Activated T-helper 1 cell treated with anti-CD3 and anti-CD28 coated beads, Interleukin-2, amount 50 U/mL, for 16 hours (primary cell): ENCODE measurements at places on chromosomes 3 and 15.

GRCh38 chr15:100842756-100843730, 36.6 kb upstream of the ALDH1A3 start:
- DNase-seq: no peak

GRCh38 chr15:22224241-22224671, 143.9 kb downstream of the OR4M2 start:
- no peak for DNase-seq

DNA sequence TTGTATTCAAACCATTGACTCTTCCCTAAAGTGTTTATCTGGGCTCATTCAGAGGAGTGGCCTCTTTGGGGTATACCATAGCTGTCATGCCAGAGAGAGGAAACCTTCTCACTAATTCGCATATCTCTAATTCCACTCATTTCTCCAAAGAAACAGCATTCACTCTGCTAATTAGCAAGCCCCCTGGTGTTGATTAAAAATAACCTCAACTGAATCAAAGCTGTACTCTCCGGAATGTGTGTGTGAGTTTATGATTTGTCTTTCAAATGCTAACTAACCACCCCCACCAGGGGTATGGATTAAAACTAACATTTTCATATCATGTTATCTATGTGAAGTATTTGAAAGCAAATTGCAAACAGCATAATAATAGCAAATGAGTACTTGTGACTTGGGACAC, 45.5 kb downstream of the PAQR5 start:
- no peak for DNase-seq

DNA sequence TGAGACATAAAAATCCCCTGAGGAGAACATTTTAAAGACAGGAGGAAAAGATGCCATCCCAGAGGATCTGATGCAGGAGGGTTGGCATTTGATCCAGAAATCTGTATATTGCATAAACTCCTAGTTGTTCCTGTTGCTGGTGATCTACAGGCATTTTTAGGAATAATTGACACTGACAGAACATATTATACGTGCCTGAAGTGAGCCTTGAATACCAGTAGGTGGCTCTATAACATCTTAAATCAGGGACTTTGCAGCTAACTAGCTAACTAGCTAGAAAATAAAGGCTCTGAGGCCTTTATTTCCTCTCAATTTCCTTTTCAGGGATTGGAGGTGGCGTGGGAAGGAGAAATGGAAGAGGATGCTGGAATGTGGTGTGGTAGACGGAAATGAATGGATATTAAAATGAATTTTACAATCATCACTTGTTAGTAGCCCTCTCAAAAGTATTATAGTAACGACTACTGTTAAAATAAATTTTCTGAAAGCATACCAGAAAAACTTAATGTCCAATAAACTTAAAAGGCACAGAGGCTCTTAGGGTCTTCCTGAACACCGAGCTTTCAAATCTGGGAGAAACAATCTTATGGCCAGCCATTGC, 73.8 kb upstream of the ZBED2 start:
- no peak for DNase-seq

DNA sequence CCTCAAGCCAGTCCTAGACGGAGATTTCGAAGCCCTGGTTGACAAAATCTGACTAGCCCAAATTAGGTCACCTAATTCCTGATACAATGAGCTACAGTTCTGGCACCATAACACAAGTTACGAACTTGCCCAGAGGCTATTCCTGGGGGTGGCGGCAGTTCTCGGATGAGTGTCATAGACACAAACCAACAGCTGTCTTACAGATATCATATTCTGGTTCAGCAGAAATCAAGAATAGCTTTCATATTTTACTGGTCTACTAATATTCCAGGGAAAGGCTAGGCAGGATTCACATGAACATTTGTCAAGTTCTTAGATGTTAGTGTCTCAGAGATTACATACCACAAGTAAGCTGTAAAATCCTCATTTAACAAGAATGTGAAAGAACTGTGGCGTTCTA, 8.8 kb downstream of the ANAPC13 start:
- DNase-seq: no peak

GRCh38 chr3:196920733-196921132, 21.6 kb downstream of the NCBP2 start:
- DNase-seq: no peak

- DNase-seq: no peak
These were observed 66.9 kb downstream of the KLF13 start for GRCh38 chr15:31393444-31394091.

- no peak for DNase-seq
These were observed 414 bp upstream of the TMEM115 start for GRCh38 chr3:50359760-50360110.

- DNase-seq: no peak
These were observed 76.7 kb downstream of the TOP2B start for GRCh38 chr3:25587975-25588374.

DNA sequence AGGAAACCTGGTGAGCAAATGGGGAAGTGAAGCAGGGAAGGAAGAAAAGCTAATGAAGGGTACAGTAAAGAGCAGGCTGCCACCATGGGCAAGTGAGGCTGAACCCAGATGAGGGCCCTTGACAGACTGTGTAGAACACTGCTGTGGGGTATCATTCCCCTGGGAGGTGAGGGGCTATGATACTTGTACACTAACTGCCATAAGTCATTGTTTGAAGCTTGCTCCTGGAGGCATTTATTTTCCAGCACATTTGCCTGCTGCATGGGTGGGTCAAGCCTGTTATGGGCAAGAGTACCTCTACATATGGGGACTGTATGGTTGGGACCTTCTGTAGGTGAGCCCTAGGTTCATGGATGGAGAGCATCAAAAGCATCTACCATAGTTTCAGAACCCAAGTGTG, 57.4 kb downstream of the POMGNT2 start:
- DNase-seq: no peak

- DNase-seq: no peak
These were observed 349.5 kb upstream of the POU1F1 start for GRCh38 chr3:87625876-87626275.

DNA sequence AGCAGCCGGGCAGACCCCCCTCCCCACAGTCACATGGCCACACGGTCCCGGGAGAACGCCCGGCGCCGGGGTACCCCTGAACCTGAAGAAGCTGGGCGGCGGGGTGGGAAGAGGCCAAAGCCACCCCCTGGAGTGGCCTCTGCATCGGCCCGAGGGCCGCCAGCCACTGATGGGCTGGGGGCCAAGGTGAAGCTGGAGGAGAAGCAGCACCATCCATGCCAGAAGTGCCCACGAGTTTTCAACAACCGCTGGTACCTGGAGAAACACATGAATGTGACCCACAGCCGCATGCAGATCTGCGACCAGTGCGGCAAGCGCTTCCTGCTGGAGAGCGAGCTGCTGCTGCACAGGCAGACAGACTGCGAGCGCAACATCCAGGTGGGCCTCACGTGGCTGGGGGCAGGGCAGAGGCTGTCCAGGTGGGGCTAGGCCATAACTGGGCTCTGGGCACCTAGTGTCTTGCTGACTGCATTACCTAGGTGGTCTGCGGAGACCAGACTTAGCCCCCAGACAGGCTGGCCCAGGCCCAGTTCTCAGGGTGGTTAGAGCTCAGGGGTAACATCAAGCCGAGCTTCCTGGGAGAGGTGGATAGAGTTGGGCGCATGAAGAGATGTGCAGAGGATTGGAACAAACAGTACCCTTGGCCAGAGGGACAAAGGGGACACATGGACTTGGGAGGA, 6.1 kb downstream of the ZBTB47 start:
- no peak for DNase-seq

- no peak for DNase-seq
These were observed 129.9 kb upstream of the OSTN start for GRCh38 chr3:191068946-191069813.

- DNase-seq: no peak
These were observed 418.2 kb upstream of the NAALADL2 start for GRCh38 chr3:174440741-174441587.

- no peak for DNase-seq
These were observed 206.8 kb upstream of the STRIT1 start for GRCh38 chr3:155500194-155500818.

- no peak for DNase-seq
These were observed 13.9 kb downstream of the ISLR2 start for GRCh38 chr15:74144153-74144775.

DNA sequence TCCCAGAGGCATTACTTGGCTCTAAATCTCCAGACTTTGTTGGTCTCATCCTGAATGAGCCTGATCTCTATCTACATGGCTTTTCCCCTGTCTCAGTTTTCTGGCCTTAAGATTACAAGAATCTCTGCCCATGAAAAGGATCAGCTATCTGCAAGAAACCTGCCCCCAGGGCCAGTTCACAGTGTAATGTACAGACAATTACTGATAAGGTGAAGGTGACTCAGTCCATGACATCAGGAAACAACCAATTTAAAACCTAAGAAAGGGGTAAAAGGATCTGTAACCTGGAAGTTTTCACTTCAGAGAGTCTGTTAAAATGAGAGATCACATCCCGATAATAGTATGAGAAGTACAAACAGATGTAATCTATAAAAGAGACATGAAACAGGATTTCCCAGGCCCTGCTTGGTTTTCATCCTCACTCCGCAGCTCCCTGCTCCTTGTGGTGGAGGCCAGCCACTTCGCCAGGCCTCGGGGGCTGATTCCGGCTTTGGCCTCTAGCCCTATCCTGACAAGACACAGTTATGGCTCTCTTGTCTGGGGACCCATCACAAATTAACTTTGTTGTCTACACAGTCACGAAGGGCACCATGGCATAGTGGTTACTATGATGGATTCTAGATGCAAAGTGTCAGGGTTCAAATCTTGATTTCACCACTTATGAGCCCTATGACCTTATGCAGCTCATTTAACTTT, 136.9 kb downstream of the THSD4 start:
- DNase-seq: no peak

DNA sequence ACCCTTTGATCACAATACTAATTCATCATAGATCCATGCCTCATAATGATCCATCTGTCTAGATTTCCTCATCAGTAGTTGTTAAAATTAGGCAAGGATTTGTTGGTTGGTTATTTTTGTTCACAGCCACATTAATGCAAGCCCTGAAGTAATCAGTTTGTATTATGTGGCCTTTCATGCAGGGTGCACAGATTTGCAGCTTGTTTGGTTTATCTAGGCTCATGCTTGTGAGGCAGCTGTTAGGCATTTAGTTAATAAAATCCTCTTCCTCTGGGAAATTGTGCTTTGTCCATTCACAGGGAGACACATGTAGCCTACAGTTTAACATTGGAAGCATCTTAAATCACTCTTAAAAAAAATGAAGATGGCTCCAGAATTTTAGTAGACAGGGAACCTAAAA, 162.8 kb upstream of the ZNF385D start:
- no peak for DNase-seq

- DNase-seq: no peak
These were observed 360.2 kb downstream of the EPHB1 start for GRCh38 chr3:135155228-135155627.

DNA sequence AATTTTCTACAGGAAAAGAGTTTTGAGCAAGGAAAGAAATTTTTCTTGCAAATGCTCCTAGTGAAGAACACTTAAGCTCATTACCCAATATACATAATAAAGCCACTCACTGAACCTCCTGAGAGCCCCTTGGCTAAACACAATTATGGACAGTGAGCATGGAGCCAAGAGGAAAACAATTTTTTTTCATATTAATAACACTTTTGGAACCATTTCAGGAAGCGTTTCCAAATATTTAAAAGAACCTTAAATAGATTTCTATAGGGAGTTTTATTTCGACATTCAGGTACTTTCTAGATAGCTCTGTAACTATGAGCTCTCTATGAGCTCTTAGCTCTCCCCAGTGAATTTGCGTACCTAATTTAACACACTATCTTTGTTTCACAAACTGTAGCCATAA, 581.1 kb downstream of the ZNF385D start:
- no peak for DNase-seq

GRCh38 chr3:63351159-63352007, 73.3 kb downstream of the SYNPR start:
- no peak for DNase-seq

- DNase-seq: peak; percentile 47
These were observed 28.4 kb downstream of the CCDC12 start for GRCh38 chr3:46947981-46948791.

DNA sequence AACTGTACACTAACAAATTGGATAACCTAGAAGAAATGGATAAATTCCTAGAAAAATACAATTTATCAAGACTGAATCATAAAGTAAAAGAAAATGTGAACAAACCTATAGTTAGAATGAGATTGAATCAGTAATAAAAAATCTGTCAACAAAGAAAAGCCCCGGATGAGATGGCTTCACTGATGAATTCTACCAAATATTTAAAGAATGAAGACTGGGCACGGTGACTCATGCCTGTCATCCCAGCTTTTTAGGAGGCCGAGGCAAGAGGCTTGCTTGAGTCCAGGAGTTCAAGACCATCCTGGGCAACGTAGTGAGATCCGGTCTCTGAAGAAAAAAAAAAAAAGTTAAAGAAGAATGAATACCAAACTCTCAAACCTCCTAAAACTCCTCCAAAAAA, 17.7 kb upstream of the AP4E1 start:
- no peak for DNase-seq

- DNase-seq: no peak
These were observed 72.1 kb downstream of the SFMBT1 start for GRCh38 chr3:52973806-52974205.

DNA sequence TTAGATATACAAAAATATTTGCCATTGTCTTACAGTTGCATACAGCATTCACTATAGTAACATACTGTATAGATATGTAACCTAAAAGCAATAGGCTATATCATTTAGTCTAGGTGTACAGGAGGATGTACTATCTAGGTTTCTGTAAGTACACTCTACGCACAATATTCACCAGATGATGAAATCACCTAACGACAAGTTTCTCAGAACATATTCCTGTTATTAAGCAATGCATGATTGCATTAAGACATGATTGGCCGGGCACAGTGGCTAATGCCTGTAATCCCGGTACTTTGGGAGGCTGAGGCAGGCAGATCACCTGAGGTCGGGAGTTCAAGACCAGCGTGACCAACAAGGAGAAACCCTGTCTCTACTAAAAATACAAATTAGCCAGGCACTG, 14.5 kb upstream of the PRKCI start:
- DNase-seq: no peak

GRCh38 chr15:67652586-67652985, 110.1 kb downstream of the MAP2K5 start:
- no peak for DNase-seq

DNA sequence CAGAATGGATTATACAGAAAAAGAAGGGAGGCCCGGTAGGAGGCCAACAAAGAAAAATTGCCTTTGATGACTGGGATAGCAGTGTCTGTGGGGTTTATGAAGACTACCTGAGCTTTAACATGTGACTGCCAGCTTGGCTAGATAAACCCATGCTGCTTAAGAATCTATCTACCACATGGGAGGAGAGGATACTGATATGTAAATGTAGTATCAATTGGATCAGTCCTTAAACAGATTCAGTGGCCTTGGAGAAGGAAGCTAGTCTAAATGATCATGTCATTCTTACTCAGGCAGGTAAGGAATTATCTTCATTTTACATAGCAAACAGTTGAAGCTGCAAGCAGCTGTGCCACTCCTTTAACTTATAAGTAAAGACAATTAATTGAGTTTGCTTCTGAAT, 50.0 kb upstream of the SYNPR start:
- no peak for DNase-seq

- no peak for DNase-seq
These were observed 83.2 kb upstream of the WNT5A start for GRCh38 chr3:55570271-55570711.

GRCh38 chr3:185843126-185843525, 18.3 kb upstream of the IGF2BP2 start:
- no peak for DNase-seq
